Renal cortex interstitium (tissue), 15 donors: ENCODE measurements at places on chromosomes 7 and 10. TPM values are rescaled to one million over a fixed set of nuclear protein-coding genes. Genes with fewer than 3 reads are reported as not detected.

DNA sequence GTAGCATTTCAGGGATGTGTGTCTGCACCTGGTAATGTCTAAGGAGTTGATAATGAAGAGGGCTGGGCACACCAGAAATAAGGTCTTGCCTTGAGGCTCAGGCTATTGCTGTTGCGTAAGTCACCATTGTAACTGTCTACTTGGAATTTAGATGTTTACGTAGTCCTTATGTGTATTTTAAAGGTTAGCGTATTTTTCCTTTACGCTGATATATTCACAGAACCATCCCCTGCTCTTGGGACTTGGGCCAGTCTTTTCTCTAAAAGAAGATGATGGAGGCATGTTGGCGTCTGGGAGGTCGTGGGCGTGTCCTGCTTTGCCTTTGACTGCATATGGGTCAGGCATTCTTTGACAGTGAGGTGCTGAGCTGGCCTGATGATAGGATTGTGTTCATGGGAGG lies 14.7 kb downstream of the WDR37 start:
- no peak for DNase-seq

- no peak for DNase-seq
These were observed 70.0 kb upstream of the CYP26C1 start for GRCh38 chr10:92990615-92991014.

DNA sequence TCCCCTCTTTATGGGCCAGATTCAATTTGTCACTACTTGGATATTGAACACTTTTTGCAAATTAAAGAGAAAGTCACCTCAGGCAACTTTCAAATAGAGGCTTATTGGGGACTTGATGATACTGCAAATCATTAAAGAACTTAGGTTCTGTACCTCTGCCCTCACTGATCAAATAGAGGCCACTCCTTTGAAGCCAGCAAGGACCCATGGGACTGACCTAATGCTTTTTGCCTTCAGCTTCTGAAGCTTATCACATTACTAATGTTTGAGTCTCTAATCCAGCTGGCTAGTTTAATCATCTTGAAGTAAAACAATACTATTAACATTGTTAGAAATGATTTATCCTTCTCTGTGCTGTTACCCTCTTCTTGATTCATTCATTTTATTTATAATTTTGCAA lies 93.0 kb upstream of the ZNF800 start:
- DNase-seq: no peak

- DNase-seq: no peak
These were observed 245.0 kb downstream of the HDAC9 start for GRCh38 chr7:18740579-18740988.

GRCh38 chr10:103548581-103549348 lies 55.3 kb downstream of the NEURL1 start:
- no peak for DNase-seq

- no peak for DNase-seq
These were observed 40.1 kb downstream of the ELMO1 start for GRCh38 chr7:37408291-37409228.

- DNase-seq: no peak
These were observed 32.4 kb downstream of the CAMK2B start for GRCh38 chr7:44292876-44293560.

DNA sequence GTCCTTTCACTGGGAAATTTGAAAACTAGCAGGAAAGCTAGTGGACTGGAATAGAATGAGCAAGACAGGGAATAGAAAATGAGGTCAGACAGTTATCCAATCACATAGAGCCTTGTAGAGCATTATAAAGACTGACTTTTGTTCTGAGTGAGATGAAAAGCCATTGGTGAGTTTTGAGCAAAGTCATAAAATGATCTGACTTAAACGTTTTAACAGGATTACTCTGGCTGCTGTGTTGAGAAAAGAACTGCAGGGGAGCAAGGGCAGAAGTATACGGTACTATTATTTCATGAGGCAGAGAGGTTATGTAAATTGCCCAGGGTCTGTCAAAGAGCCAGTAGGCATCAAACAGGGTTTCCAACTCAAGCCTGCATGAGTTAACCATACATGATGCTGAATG lies 393.4 kb downstream of the TFEC start:
- DNase-seq: no peak

DNA sequence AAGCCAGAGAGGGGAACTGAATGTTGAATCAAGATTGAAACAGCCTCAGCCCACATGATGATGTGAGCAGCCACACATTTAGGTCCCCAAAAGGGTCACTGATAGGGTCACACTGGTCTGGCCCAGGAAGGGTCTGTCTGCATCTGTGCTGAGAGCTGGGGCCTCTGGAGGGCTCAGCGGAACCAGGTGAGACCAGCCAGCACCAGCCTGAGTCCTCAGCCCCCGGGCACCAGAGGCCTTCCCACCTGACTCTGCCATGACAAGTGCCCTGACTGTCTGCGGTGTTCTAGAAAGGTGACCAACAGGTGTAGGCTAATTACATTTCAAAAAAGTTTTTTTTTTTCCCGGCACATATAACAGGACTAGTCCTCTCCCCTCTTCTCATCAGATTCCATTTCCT lies 76.2 kb downstream of the WDR11 start:
- no peak for DNase-seq

DNA sequence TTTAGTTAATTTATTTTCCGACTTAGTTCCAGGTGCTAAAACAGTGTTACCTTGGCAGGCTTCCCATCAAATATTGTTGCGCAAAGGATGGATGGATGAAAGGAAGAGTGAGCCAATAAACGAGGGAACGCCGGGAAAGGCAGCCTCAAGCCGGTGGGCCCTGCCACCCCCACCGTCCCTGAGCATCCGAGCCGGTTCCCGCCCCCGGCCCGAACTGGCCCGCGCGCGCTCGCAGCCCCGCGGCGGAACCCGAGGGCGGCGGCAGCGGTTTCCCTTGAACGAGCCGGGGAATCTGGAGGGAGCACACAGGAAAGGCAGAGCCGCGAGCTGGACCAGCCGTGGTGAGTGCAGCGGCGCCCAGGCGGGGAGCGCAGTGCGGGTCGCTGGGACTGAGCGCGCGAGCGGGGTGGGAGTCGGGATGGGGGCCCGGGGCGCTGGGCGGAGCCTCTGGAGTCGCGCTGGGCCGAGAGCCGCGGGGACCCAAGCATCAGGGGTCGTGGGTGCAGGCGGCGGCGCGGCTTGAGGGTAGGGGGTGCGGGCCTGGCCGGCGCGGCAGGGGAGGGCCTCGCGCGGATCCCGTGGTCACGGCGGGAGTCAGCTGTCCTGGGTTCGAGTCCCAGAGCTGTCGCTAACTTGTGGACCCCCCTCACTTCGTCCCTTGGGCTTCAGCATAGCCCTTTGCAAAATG lies at the start of gene AGK:
Gene AGK, plus strand, starts transcription at position 317 of the 688 bp plus-strand sequence. CDS start 4,057 bp downstream, outside the sequence.
- DNase-seq: peak; percentile 59

GRCh38 chr10:71995887-71996575 lies 31.8 kb downstream of the CHST3 start:
- DNase-seq: no peak

DNA sequence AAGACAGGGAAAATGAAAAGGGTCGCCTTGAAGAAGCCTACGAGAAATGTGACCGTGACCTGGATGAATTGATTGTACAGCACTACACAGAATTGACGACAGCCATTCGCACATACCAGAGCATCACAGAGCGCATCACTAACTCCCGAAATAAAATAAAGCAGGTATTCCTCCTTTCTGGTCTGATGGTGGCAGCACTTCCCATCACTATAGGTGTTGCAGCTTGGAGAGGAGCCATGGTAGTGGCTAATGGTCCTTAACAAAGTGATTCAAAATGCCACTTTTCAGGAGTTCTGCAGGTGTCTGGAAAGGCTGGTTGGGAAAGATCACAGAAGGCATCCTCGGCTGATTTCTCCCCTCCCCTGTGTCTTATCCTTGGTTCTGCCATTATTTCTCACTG lies 22.1 kb downstream of the EXOC4 start:
- no peak for DNase-seq

DNA sequence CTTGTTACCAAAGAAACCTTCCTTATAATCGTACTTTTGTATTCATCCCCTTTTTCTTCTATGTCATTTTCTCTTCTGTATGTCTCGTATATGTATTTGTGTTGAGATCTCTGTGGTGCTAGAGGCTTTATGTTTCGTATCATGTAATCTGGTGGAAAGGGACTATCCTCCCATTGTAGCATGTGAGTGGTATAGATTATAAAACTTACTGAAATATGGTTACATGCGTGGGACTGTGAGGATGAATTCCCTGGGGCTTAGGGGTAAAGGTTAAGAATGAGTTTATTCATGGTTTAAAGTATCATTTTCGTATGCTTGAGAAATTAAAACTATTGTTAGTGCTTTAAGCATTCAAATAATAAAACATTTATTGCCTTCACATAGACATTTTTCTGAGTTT lies 141.9 kb downstream of the ANKRD7 start:
- DNase-seq: no peak

DNA sequence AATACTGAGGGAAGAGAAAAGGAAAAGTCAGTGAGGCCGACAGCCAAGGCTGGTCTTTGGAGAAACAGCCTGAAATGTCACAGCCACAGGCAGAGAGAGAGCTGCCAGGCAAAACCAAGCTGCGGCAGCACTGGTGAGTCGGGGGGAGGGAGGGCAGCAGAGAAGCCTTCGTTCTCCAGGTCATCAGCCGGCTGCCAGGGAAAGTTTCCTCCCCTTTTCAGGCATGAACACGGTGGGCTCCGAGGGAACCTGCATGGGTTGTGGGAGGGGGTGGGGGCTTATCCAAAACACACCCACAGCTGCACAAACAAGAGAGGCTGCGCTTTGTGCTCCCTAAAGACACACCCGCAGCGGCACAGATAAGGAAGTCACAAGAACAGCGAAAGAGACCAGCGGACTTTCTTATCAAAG lies 62.3 kb upstream of the NKX6-2 start:
- DNase-seq: no peak

GRCh38 chr7:150358433-150358832 lies 10.2 kb upstream of the REPIN1 start:
- DNase-seq: no peak

DNA sequence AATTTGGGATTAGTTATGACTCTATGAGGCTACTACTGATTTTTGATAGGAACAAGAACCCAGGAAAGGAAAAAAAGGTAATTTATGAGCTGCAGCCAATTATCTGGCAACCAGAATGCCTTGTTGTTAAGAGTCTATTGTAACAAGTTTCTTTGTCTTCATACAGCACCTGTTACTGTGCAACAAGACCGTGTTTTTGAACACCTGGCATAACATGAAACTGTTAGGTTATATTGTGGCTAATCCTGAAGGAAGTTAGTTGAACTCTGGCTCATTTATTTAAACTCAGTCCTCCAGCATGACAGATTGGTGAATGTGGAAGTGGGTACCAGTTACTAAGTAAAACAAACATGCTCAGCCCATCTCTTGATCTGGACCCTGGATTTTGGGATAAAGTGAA lies 33.0 kb downstream of the RALA start:
- DNase-seq: no peak

DNA sequence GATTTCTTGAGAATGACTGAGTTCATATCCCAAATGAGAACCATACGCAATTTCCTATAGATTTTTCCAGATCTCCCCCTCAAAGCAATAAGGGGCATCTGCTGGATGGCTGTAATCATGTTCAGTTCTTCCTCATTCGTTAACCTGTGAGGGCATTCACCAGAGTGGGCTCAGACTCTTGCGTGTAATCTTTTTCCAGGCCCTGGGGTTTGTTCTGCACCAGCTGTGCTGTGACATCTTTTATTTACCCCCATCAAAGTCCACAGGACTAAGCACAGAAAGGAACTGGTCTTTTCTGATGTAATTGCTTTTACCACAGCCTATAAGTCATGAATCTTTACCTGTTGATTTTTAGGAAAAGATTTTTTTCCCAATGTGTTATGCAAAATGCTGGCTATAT lies 27.9 kb upstream of the ITGA8 start:
- no peak for DNase-seq

- no peak for DNase-seq
These were observed 178.4 kb downstream of the ADARB2 start for GRCh38 chr10:1558906-1559305.

DNA sequence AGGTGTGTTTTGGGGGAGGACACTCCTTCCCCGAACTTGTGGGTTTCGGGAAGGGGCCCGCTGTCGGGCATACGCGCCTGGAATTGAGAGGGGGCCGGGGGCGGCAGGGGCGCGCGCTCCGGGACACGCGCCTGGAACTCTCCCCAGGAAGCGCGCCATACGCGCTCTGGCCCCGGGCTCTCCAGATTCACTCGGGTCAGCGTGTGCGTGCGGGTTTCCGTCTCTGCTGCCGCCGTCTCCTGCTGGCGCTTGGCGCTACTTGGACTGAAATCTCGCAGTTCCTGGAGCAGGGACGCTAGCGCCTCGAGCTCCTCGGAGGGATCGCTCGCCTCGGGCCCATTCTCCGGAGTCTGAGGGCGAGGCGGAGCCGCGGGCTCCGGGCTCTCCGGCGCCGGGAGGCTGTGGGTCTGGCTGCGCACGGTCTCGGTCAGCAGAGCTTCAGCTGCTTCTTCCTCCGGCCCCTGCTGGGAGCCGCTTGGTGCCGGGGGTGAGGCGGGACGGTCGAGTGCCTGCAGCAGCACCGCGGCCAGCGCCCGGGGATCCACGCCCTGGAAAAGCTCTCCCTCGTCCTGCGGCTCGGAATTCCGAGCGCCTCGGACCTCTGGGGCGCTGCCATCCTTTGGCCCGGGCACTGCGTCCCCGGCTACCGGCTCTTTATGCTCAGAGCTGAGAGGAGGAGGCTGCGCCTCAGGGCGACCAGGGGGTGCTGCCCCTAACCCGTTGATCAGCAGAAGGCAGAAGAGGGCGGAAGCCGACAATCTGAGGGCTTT lies 1.1 kb downstream of the VGF start:
- no peak for DNase-seq

DNA sequence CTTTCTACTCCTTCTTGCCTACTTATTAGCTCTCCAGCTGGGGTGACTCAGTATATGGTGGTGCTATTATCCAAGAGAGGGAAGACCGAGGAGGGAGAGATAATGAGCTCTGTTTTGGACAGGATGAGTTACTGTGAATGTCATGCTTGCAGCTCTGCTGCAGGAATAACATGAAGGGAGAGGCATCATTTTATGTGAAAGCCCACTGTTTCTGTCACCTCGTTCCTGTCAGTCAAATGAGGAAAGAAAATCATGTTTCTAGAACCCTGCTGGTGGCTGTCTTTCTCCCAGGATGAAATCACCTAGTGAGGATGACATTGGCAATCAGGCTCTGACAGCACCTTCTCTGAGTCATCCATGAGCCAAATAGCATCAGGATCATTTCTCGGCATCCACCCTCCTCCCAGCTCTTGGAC lies 1291.6 kb upstream of the AUTS2 start:
- no peak for DNase-seq

DNA sequence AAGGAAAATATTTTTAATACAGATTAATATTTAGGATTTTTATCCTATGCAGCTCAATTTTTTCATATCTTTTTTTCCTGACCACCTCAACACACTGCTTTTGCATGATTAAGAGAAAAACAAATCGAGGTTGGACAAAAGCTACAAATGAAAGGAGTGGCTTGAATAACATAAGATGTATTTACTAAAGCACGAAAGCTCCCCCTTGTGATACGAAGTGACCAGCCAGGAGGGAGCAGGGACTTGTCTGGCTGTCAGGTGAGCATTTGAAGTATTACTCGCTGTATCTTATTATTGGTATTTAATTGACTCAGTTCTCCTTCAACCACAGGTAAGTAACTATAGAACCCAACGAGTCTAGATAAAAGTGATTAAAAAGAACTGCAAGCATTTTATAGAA lies 265.2 kb upstream of the PHF14 start:
- DNase-seq: peak; percentile 23

CCDC126 gene
- 16.6 TPM for polyA plus RNA-seq

PLXDC2 gene
- 42.6 TPM for polyA plus RNA-seq

POLR2J2 gene
- 1.7 TPM for polyA plus RNA-seq

CARD11 gene
- polyA plus RNA-seq: 1.1 TPM

SNX10 gene
- polyA plus RNA-seq: 16.1 TPM

UCN3 gene
- polyA plus RNA-seq: 0.30 TPM

CCL24 gene
- polyA plus RNA-seq: not detected

COL17A1 gene
- polyA plus RNA-seq: 1.3 TPM

MYPN gene
- 0.05 TPM for polyA plus RNA-seq

CYP2C19 gene
- not detected for polyA plus RNA-seq

ASAH2B gene
- polyA plus RNA-seq: 12.2 TPM
